ENCODE measurements at places on chromosomes 3 and 15. TPM values are rescaled to one million over a fixed set of nuclear protein-coding genes. Genes with fewer than 3 reads are reported as not detected.

DNA sequence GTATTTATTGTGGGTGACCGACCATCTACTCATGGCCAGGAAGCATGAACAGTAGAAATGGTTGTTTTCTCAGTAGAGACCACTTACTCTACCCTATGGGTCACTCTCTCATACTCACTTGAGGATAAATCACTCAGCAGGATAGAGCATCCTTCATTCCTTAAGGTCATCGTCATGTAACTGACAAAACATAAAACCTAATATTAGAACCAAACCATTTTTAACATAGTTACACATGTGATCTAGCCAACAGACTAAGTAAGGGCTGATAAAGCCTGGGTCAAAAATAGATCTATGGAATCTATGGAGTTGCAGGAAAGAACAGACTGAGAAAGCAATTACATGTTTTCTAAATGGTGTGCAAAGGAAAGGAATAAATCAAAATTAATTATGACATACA lies 769.1 kb downstream of the NTRK3 start:
- no peak for DNase-seq

GRCh38 chr15:69559440-69560190 lies 107.0 kb downstream of the RPLP1 start:
- DNase-seq = no peak

DNA sequence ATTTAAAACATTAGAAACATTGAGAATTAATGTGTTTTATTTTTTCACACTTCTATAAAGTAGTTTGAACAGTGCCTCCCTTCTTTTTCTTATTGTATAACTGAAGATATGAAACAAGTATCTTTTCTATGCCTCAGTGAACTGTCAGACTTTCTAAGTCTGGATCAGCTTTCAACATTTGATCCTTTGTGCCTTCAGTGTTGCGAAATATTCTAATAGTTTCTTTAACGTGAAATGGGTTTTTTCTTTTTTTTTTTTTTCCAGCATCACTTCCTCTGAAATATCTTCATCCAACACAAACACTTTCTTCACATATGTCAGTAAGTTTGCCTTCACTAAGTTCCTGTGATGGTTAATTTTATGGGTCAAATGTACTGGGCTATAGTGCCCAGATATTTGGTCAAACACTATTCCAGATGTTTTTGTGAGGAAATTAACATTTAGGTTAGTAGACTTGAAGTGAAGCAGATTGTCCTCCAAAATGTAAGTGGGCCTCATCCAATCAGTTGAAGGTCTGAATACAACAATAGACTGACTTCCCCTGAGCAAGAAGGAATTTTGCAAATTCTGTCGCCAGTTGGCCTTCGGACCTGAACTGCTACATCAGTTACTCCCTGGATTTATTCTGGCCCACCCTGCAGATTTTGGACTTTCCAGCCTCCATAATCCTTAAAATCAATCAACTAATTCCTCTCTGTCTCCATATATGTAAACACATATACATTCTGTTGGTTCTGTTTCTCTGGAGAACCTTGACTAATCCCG lies 6.4 kb upstream of the CPOX start:
- DNase-seq = no peak

Gene SNX4
- 87.3 TPM for total RNA-seq

- peak; percentile 75 for DNase-seq
Observed at GRCh38 chr3:171261487-171261886, 198.7 kb downstream of the TNIK start.

- peak; percentile 39 for DNase-seq
Observed at GRCh38 chr3:27553886-27554540, 69.8 kb upstream of the SLC4A7 start.

- peak; percentile 89 for DNase-seq
Observed at GRCh38 chr15:22888120-22888859, 49.8 kb downstream of the NIPA2 start.

Gene RAD54L2
- total RNA-seq = 10.8 TPM

Gene RHO
- total RNA-seq = not detected

DNA sequence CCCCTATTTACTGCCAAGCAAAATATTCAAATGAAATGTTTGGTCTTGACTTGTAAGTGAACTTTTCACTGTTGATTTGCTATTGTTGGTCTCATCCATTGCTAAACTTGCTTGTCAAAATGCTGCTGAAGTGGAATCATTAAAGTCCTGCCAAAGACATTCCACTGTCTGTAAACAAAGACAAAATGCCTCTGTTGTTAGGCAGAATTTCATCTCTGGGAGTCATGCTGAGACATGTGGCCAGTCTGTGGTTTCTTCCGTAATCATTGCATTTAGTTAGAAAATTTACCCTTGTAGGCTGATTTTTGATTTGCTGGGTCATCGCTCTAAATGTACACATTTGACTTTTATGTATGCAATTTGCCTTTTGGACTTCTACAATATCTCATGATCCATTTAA lies 577.7 kb downstream of the MECOM start:
- peak; percentile 72 for DNase-seq

Gene PLA2G4E
- total RNA-seq = not detected

DNA sequence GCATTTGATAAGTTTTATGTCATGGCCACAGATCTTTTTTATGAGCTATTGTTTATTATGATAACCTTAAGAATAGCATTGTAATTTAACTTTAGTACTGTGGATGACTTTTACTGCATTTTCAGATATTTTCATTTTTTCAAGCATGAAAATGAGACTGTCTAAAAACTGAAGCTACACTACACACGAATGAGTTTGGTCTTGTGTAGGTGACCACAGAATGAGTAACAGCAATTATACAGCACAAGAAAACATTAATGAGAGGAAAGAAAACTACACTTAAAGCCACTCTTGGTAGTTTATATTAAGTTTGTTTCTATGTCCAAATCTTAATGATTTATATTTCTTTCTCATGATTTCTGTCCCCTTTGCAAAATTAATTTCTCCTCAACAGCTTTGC lies 809.2 kb downstream of the NAALADL2 start:
- no peak for DNase-seq

GRCh38 chr15:45337224-45337623 lies 41.1 kb downstream of the GATM start:
- DNase-seq = no peak

GRCh38 chr3:195204360-195205163 lies 66.4 kb downstream of the XXYLT1 start:
- no peak for DNase-seq

Gene PIK3CA
- total RNA-seq = 18.9 TPM

- DNase-seq = no peak
Observed at GRCh38 chr15:39592500-39592899, 11.6 kb downstream of the THBS1 start.

Gene ARPIN
- total RNA-seq = 8.9 TPM

DNA sequence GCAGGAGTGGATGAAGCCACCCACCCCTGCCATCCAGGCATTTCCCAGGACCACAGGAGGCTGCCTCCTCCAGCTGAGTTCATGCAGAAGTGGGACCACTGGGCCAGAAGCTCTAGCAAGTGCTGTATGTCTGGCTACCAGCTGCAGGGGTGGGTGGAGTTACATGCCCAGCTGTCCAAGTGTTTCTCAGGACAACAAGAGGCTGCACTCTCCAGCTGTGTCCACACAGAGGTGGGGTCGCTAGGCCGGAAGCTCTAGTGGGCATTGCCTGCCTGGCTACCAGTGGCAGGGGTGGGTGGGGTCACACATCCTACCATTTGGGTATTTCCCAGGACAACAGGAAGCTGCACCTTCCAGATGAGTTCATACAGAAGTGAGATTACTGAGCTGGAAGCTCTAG lies 234.0 kb upstream of the PPP2R3A start:
- no peak for DNase-seq

Gene ASB14
- not detected for total RNA-seq

DNA sequence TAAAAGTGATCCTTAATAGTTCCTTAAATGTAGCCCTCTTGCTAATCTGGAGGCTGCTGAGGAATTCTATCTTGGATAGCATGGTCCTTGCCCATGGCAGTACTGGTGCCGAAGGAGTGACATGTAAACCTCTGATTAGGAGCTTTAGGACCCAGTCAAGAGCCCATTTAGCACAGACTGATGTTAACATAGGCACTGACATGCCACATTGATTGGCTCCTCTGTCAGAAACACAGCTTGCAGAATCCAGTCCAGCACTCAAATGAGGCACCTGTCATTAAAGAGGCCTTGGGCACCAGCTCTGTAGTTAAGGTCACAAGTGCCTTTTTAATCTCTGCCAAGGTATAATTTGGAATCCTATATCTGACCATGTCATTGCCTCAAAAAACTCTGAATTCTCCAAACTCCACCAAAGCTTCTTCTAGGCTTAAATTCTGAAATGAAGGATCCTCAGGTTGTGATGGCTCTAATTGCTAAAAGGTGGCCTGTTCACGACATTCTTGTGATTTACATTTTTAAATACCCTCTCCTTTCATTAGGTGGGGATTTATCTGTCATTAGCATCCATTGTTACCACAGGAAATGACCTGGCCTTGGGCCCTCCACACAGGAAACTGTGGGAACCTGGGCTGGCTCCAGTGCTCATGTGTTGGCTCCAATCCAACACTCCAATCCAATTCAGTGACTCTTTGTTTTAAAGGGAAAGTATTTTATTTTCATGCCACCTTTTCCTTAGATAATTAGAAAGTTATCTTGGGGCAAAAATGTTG lies 57.3 kb upstream of the RNF7 start:
- DNase-seq = peak; percentile 89

GRCh38 chr3:176579711-176580185 lies 617.5 kb downstream of the TBL1XR1 start:
- no peak for DNase-seq

DNA sequence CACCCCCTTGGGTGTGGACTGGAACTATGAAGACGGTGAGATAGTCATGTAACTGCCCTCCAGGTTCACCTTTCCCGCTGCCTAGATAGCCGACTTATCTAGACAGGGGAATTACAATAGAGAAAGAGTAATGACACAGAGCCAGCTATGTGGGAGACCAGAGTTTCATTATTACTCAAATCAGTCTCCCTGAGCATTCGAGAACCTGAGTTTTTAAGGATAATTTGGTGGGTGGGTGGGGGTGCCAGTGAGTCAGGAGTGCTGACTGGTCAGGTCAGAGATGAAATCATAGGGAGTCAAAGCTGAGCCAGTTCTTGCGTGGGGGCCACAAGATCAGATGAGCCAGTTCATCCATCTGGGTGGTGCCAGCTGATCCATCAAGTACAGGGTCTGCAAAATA lies 19.7 kb upstream of the DNAJC19 start:
- DNase-seq = no peak

Gene PODXL2
- 29.6 TPM for total RNA-seq

DNA sequence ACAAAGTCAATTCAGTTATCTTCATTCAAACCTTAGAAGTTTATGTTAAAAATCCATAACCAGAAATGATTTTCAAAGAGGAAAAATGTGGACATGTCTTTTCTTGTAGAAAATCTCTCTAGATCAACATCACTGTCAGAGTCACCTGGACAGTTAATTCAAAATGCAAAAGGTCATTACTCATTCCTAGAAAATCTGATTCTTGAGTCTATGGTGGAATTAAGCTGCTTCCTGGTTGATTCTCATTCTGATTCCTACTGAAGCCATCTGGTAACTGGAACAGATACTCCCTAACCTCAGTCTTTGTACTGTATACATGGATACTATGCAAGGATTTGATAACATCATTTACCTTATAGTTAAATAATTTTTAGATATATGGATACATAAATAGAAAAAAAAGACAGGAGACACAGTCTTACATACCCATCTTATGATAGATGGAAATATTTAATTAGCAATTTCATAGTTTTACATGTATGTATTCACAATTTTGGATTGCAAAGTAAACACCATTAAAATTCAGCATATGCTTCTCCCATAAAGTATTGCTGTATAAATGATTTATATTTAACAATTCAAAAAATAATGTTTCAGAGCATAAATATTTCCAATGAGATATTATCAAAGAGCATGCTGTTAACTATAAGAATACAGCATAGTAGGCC lies 693.2 kb upstream of the CCDC54 start:
- DNase-seq = no peak

GRCh38 chr15:92807971-92808571 lies 92.1 kb upstream of the CHD2 start:
- no peak for DNase-seq

DNA sequence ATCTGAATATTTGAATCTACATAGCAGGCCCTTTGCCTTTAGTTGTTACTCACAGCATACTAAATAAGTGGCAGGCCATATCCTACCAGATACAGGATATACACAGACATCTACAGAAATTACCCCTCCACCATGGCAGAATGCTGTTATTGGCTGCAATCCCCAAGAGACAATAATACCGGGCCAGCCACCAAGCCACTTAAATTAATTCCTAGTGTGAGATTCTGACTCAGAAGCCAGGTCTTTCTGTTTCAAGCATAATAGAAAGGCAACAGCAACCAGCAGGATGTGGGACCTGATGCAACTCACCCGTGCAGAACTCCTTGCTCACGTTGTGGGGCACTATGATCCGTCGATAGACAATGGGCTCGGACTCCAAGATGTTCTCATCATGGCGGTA lies 39.8 kb downstream of the CLK3 start:
- no peak for DNase-seq

Gene SLC9C1
- total RNA-seq = not detected

- DNase-seq = no peak
Observed at GRCh38 chr3:52291508-52292181, 4.0 kb downstream of the GLYCTK start.

GRCh38 chr15:41891946-41892345 lies 1.9 kb downstream of the SPTBN5 start:
- DNase-seq = no peak

- DNase-seq = no peak
Observed at GRCh38 chr3:45826908-45827307, 15.0 kb downstream of the LZTFL1 start.

GRCh38 chr15:60541481-60542299 lies 62.7 kb upstream of the ICE2 start:
- DNase-seq = no peak

Gene ST6GAL1
- total RNA-seq = 9.4 TPM

DNA sequence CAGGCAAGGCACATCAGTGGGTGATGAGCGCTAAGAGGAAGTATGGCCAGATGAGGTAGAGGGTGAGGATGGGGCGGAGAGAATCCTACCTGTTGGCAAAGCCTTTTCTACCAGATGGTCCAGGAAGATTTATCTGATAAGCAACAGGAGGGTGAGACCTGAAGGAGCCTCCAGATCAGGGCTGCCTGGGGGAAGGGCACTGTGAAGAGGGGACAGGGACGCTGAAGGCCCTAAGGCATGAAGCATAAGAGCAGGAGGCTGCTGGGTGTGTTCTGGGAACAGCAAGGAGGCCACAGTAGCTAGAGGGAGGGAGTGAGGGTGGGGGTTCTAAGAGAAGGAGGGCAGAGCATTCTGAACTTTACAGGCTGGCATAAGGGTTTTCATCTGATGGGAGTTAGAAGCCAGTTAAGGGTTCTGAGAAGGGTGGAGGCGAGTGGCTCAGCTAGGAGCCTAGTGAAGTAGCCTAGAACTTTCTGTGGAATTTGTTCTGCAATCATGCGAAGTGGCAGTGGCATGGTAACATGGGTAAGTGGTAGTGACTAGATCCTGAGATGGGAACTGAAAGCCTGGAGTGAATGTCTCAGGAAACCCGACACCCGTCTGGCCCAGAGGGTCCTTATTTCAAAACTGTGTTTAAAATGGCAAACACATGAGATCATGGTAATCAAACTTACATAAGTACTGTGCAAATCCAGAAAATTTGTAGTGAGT lies 29.9 kb downstream of the CGNL1 start:
- DNase-seq = no peak

All from A172 (cell line).